Ecto neural progenitor cell (in vitro differentiated cells): ENCODE measurements at places on chromosomes 3 and 15.

- DNase-seq = no peak
Observed at GRCh38 chr3:47491777-47492176, 16.0 kb upstream of the SCAP start.

- DNase-seq = no peak
Observed at GRCh38 chr3:171371354-171371753, 88.9 kb downstream of the TNIK start.

DNA sequence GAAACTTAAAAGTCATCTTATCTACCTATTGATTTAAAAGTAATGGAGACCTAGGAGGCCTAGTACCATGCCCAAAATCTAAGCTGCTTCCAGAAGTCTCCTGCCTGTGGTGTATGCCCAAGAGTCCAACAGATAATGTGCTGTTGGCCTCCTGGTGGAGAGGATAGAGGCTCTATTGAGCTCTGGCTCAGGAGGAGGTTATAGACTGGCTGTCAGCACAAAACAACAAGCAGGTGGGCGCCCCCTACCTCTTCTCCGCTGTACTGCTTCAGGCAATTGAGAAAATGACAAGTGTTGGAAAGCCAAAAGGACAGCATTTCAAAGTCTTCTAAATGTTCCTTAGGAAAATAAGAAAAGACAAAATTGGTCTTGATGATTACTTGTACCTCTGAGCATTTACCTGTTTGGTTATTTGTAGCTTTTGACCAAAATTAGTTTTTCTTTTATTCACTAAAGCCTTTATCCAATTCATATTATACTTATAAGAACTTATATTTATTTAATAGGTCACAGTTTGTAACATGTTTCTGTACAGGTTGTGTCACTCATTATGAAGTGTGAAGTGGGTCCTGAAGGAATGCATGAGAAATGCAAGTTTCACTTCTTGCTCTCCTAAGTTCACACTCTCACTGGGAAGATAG lies 17.2 kb upstream of the GNB5 start:
- peak; percentile 82 for DNase-seq

DNA sequence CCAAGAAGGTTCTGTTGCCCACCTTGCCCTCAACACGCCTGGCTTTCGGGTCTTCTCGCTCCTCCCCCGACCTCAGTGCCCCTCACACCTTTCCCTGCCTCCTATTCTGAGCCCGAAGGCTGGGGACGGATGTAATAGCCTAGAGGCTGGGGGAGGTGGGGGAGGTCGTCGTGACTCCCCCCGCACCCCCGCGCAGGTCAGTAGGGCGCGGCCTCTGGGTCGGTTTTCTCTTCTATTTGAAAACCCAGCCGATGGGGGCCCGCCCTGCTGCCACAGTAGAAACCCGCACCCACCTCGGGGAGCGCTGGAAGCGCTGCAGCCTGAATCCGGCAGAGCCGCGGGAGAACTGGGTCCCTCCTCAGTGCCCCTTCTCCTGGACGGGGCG lies 1.0 kb upstream of the RBPMS2 start:
- DNase-seq = no peak

DNA sequence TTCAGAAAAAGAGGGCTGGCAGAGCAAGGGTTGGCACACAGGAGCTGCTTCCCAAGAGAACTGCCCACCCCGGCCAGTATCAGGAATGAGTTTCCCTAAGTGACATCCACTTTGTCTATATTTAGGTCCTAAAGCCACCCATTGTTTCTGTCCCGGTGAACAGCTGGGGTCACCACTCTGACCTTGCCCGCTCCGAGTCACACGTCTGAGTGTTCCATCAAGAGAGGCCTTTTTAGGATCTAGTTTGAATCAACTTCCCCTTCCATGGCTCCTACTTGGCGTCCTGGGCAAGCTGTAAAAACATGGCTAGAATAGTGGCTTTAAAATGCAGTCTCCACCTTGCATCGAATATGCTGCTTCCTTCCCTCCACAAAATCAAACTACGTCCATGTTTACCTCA lies 109.6 kb upstream of the ARHGEF3 start:
- DNase-seq = no peak
